ENCODE measurements at places on chromosomes 2 and 18.

DNA sequence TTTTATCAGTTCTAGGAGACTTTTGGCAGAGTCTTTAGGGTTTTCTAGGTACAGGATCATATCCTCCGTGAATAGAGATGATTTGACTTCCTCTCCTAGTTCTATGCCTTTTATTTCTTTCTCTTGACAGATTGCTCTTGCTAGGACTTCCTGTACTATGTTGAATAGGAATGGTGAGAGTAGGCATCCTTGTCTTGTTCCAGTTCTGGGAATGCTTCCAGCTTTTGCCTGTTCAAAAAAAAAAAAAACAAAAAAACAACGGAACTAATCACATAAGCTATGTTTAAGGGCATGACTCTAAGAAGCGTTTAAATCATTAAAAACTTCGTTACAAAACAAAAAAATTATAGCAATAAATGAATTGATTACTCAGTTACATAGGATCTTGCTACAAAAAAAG is 145.7 kb downstream of the NUP35 start:
- no peak for DNase-seq

GRCh38 chr2:15460112-15460620 is 101.0 kb downstream of the NBAS start:
- no peak for DNase-seq

DNA sequence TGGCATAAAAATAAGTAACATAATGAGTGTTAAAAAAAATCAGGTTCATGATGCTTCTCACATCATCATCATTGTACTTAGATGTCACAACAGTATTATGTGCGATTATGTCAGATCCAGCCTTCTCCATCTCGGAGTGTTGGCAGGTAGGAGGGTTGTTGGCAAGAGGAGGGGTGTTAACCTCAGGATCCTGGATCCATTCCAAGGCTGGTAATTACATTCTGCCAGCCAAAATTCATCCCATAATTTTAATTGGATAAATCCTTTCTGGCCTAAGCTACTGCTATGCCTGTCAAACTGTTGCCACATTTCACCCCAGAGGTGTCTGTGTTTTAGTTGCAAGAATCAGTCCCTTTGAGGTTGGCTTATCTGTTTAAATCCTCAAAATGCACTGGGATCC is 891 bp upstream of the FTCDNL1 start:
- no peak for DNase-seq

GRCh38 chr18:69980982-69981804 is 33.5 kb upstream of the CD226 start:
- DNase-seq: no peak

DNA sequence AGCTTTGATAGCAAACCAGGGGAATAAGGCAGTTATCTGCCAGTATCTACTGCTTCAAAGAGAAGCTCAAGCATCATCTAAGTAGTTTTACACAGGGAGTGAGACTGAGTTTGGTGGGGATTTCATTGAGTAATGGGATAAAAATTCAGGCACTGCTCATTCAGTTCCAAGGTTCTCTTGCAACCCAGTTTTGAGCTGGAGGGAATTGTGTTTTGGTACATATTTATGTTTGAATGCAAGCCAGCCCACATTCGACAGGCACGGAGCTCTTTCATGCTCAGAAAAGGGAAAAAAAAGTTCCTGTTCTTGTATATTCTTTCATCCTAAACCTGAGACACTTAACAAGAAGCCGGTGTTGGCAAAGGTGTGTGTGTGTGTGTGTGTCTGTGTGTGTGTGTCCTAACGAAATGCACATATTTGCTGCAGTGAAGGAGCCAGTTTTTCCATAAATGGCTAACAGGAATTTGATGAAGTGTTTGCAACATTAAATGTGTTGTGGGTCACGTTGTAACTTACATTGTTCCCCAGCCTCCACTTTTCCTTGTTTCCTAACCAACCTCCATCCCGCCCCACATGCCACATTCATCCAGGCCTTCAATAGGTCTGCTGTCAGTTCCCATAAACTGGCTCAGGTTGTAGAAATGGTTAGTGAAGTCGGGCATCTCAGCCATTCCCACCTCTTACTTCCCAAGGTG is 311.1 kb downstream of the TXNL1 start:
- DNase-seq: no peak
